Cardiac muscle cell (in vitro differentiated cells and primary cell): ENCODE measurements at places on chromosomes 13 and 19. TPM values are rescaled to one million over a fixed set of nuclear protein-coding genes. Genes with fewer than 3 reads are reported as not detected.

- H3K4me3 ChIP-seq = peak overlapping the region; percentile 49
- H3K27me3 ChIP-seq = no peaks in the 10 kb centered on the region
- H3K27ac ChIP-seq = peak overlapping the region; percentile 99
- no peak for DNase-seq
These were observed 12.1 kb downstream of the FUT6 start for GRCh38 chr19:5827342-5827890.

DNA sequence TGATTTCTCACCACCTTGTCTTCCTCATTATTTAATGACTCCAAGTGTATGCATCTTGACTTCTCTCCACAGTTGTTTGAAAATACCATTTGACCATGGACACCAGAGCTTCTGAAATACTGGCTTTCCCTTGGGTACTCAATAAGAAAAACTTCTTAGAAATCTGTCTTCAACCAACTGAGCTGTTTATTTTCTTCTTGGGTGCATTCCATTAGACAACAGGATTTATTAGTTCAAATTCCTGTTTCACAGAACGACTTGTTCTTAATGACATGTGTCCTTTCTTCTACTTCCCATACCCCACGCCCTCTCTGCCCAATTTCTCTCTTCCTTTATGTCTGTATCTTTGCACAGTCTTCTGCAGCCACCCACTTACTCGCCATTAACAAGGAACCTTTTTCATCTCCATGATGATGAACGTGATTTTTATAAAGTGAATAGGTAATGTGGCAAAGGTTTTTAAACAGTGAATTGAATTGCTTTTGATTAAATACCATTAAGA, 11.3 kb upstream of the ITM2B start:
- no peaks in the 10 kb centered on the region for H3K27me3 ChIP-seq
- H3K27ac ChIP-seq = no peak overlapping the region
- H3K36me3 ChIP-seq = no peaks in the 10 kb centered on the region
- H3K4me1 ChIP-seq = no peaks in the 10 kb centered on the region
- no peak overlapping the region for H3K4me3 ChIP-seq
- DNase-seq = no peak

The GNG8 gene
- polyA plus RNA-seq = 6.8 and 16.2 TPM in 2 replicates

The FLT1 gene
- 7.5 and 7.6 TPM in 2 replicates for polyA plus RNA-seq

The CD37 gene
- 11.9 and 17.9 TPM in 2 replicates for polyA plus RNA-seq

The NLRP9 gene
- not detected in 2 replicates for polyA plus RNA-seq

The CACNG6 gene
- polyA plus RNA-seq = 30.6 and 61.5 TPM in 2 replicates

DNA sequence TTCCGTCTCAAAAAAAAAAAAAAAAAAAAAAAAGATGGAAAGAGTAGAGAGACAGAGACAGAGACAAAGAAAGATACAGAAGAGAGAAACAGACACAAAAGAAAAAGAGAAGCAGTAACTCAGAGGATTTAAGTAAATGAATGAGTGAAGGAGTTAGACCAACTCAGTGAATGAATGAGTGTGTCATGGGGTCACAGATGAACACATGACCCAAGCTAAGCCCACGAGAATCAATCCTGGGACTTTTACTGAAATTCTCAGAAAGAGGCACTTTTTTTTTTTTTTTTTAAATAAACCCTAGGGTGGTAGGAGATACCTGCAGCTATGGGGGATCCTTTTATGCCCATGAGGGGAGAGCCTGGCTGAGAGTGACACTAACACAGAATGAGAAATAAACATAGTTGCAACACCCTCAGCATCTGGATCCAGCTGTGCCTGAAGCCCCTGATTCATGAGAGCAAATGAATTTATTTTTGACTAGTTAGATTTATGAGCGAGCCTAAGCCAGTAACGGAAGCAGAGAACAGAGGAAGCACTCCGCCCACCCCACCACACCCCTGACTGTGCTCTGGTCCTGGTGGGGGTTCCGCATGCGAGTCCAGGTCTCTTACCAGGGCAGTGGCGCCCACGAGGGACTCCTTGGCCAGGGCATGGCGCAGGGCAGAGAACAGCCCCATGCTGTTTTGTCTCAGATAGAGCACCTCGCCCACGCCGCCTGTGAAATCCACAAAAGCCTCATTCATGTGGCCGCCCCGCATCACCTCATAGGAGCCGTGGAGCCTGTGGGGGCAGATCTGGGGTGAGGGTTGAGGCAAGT, 4.6 kb downstream of the CAPN12 start:
- H3K4me3 ChIP-seq = no peak overlapping the region
- H3K4me1 ChIP-seq = no peaks in the 10 kb centered on the region
- DNase-seq = no peak
- no peaks in the 10 kb centered on the region for H3K27me3 ChIP-seq
- no peak overlapping the region for H3K27ac ChIP-seq
- no peaks in the 10 kb centered on the region for H3K36me3 ChIP-seq

The CNFN gene
- polyA plus RNA-seq = 7.1 and 12.1 TPM in 2 replicates

- H3K4me1 ChIP-seq = no peaks in the 10 kb centered on the region
- H3K36me3 ChIP-seq = no peaks in the 10 kb centered on the region
- no peak overlapping the region for H3K4me3 ChIP-seq
- no peaks in the 10 kb centered on the region for H3K27me3 ChIP-seq
- DNase-seq = peak; percentile 3
- H3K27ac ChIP-seq = no peak overlapping the region
These were observed 472.8 kb downstream of the LIG4 start for GRCh38 chr13:107742544-107742943.

- no peaks in the 10 kb centered on the region for H3K36me3 ChIP-seq
- H3K27me3 ChIP-seq = no peaks in the 10 kb centered on the region
- DNase-seq = no peak
- no peak overlapping the region for H3K27ac ChIP-seq
These were observed 11.3 kb upstream of the RFC3 start for GRCh38 chr13:33806470-33807248.

GRCh38 chr19:42010245-42011126, 16.5 kb upstream of the ATP1A3 start:
- no peaks in the 10 kb centered on the region for H3K27me3 ChIP-seq
- peak; percentile 69 for DNase-seq
- H3K4me3 ChIP-seq = no peak overlapping the region

The SPTBN4 gene
- polyA plus RNA-seq = 0.32 and 4.6 TPM in 2 replicates

- H3K4me1 ChIP-seq = peaks cover 6% of the 10 kb centered on the region
- peaks cover 93% of the 10 kb centered on the region for H3K27me3 ChIP-seq
- no peaks in the 10 kb centered on the region for H3K36me3 ChIP-seq
- H3K27ac ChIP-seq = no peak overlapping the region
These were observed 135.3 kb downstream of the SOX1 start for GRCh38 chr13:112202266-112202665.

The PKN1 gene
- 109 and 132 TPM in 2 replicates for polyA plus RNA-seq
